Fibroblast of mammary gland (primary cell): ENCODE measurements at places on chromosomes 11 and 22.

- DNase-seq, result peak; percentile 26
Observed at GRCh38 chr11:90476442-90477007, 253.7 kb upstream of the CHORDC1 start.

DNA sequence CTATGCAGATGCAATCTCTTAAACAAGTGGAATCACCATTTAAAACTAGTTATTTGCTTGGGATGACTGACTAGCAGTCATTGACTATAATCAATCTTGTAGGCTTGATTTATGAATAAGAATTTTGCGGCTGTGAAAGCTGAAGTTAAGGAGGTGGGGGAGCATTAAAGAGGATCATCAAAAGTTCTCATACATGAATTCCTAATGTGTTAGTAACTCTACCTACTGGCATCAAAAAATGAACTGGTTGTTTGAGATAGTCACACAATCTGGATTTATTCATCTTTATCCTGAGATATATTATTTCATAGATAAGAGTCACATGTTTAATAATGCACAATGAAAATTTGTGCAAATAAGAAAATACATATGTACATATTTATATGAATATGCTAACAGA is 393.6 kb downstream of the LUZP2 start:
- no peak for DNase-seq

DNA sequence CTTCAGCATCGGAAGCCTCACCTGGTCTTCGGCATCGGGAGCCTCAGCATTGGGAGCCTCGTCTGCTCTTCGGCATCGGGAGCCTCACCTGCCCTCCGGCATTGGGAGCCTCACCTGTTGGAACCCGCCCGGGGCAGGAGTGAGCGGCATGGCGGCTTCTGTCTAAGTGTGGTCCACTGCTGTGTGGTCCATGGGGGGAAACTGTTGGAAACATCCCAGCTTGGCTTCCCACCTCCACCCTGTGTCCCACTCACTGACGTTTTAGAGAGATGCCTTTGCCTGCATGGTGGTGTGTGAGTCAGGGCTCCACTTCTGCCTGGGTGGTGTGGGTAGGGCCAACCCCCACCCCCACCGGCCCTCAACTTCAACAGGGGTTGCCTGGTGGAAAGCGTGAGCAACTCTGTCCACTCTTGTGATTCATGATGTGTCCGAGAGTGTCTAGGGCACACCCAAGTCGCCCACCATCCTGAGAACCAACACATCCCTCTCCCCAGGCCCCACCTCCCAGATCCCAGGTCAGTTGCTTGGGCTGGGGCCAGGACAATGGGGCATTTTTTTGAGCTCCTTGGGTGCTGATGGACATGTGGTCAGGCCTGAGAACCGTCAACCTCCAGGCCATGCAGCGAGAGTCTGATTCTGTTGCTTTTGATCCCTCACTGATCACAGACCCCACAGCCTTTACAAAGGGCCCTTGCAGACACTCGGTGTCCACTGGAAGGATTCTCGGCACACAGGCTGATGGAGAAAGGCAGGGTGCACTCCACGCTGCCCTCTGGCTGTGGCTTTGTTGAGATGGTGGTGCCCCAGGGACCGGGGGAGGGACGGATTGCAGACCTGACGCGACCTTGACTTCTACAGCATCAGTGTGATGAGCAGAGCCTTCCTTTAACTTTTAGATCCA is 406.7 kb downstream of the TBC1D22A start:
- DNase-seq, result peak; percentile 20

DNA sequence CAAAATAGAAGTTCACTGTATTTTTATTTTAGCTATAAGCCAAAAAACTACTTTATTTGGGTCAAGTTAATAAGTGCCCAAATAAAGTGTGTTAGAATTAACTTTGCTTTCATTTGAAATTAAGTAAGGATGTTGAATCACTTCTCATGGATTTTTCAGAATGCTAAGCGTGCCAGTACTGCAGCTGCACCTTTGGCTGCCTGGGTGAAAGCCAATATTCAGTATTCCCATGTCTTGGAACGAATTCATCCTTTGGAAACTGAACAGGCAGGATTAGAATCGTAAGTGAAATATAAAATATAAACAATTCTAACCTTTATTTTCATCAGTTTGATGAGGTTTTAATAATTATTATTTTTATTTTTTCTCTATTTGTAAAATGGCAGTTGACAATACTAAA is 113.6 kb downstream of the DYNC2H1 start:
- DNase-seq, result peak; percentile 34

- DNase-seq, result peak; percentile 63
Observed at GRCh38 chr11:43687120-43687791, 6.7 kb downstream of the HSD17B12 start.

DNA sequence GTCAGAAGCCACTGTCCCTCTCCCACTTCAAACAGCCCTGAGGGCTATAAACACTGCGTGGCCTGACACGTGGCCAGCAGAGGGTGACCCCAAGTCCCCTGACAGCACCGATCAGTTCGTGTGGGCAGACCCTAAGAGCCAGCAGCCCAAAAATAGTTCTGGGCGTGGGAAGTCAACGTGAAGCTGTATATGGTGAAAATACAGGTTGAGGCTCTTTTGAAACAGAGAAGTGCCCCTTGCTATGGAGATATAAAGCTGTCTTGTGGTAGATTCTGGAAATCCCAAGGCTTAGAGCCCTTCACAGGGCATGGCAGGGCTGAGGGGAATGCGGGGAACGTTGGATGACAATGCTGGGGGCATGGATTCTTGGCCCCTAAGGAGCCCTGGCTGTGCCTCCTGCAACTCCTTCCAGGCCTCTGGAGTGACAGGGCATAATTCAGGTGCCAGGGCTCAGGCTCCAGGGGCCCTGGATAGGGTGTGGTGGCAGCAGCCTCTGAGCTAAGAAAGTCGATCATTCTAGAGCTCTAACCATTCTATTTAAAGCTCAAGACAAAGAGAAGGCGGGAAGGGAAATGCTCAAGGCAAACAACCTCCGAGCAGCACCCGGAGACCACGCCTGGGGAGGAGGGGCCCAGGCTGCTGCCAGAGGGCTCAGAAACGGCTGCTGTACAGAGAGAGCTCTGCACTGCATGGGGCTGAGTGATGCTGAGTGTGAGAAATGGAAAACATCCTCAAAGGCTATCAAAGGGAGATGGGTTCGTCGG is 60.4 kb upstream of the CD5 start:
- no peak for DNase-seq

- DNase-seq, result no peak
Observed at GRCh38 chr11:96015906-96016565, 92.1 kb upstream of the MTMR2 start.

- peak; percentile 16 for DNase-seq
Observed at GRCh38 chr11:206526-207207, 532 bp downstream of the BET1L start.

- no peak for DNase-seq
Observed at GRCh38 chr22:27620367-27621154, 181.0 kb downstream of the MN1 start.

- no peak for DNase-seq
Observed at GRCh38 chr11:46330563-46331281, 16.5 kb upstream of the DGKZ start.

DNA sequence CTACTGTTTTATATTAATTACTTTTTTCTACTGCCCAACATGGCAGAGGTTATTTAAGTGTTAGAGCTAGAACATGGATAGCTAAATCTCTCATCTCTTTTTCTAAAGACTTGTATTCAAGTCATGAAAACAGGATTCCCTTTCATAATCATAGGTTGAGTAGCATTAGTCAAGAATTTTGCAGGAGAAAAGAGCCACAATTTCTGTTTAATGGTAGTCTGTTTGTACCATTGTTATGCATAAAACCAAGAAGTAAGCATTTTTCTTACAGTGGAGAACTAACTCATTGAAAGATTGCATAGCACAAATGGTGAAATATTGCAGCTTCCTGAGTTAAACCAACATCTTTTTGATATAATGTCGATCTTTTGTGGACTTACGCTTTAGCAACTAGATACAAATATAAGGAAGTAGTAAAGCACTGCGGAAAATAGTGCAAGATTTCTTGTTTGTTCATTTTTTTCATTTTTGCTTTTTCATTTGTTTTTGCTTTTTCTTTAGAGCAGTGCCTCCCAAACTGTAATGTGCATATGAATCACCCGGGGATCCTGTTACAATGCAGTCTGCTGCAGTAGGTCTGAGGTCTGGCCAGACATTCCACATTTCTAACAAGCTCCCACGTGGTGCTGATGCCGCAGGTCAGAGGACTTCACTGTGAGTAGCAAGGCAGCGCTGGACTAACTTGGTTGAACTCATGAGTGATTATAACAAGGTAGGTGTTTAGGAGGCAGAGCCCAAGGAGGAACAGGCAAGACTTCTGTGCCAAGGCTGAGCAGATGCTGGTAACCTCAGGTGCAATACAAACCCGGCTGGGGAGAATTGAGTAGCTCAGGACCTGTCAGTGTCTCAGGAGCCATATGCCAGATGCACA is 4.6 kb downstream of the ETS1 start:
- DNase-seq, result peak; percentile 94

- DNase-seq, result no peak
Observed at GRCh38 chr11:112525844-112526590, 265.4 kb upstream of the PLET1 start.

DNA sequence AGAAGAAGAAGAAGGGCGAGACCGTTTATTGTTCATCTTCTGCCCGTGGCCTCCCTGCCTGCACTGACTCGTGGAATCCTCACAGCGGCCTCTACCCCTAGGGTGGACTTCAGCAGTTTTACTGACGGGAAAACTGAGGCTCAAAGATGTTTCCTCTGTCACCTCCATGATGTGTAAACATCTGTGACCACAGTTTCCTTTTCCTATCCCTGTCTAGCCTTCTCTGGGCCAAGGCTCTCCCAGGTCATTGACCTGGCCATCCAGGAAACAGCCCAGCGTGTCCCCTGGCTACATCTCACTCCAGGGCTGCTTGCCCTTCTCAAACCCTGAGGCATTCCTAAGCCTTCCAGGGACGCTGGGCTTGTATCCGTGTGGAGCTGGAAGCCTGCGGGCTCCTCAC is 49.0 kb upstream of the GCAT start:
- DNase-seq, result no peak

GRCh38 chr11:17163736-17164135 is 44.0 kb downstream of the PIK3C2A start:
- no peak for DNase-seq

DNA sequence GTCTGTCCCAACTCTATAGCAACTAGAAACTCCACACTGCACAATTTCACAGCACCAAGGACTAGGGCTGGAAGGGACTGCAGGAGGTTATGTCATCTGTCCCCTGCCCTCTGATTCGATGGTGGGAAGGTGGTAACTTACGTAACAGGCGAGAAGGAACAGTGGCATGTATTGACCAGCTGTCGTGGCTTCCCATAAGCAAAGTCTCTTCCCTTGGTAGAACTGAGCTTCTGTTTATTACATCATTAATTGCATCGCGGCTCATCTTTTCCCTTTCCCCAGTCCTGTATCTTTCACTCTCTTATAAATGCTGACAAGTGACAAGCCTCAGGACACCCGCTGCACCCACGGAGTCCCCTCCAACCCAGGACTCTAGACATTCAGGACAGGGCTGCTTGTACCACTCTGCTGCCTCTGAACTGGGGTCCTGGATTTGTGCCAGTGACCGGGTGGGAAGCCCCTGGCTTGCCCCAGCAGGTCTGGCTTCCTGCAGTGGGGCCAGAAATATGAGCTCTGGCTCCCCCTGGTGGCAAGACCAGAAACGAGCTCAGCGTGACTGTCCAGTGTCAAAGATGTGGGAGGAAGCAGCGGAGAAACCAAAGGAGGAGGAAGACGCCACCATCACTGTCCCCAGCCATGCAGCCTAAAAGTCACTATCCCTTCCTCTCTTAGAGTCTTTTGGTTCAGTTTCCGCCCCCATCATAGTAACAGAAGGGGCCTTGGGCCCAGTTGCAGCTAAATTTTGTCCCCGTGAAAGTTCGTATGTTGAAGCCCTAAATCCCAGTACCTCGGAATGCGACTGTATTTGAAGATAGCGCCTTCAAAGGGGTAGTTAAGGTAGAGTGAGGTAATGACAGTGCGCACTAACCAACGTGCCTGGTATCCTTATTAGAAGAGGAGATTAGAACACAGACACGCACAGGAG is 84.5 kb downstream of the ISX start:
- peak; percentile 37 for DNase-seq

GRCh38 chr22:24834845-24835570 is 29.0 kb downstream of the SGSM1 start:
- DNase-seq, result peak; percentile 16

- DNase-seq, result no peak
Observed at GRCh38 chr22:35956850-35957249, 71.8 kb downstream of the RBFOX2 start.

- DNase-seq, result peak; percentile 77
Observed at GRCh38 chr11:112172362-112172994, 2.8 kb upstream of the BCO2 start.

- no peak for DNase-seq
Observed at GRCh38 chr22:46972901-46973831, 210.7 kb downstream of the TBC1D22A start.

DNA sequence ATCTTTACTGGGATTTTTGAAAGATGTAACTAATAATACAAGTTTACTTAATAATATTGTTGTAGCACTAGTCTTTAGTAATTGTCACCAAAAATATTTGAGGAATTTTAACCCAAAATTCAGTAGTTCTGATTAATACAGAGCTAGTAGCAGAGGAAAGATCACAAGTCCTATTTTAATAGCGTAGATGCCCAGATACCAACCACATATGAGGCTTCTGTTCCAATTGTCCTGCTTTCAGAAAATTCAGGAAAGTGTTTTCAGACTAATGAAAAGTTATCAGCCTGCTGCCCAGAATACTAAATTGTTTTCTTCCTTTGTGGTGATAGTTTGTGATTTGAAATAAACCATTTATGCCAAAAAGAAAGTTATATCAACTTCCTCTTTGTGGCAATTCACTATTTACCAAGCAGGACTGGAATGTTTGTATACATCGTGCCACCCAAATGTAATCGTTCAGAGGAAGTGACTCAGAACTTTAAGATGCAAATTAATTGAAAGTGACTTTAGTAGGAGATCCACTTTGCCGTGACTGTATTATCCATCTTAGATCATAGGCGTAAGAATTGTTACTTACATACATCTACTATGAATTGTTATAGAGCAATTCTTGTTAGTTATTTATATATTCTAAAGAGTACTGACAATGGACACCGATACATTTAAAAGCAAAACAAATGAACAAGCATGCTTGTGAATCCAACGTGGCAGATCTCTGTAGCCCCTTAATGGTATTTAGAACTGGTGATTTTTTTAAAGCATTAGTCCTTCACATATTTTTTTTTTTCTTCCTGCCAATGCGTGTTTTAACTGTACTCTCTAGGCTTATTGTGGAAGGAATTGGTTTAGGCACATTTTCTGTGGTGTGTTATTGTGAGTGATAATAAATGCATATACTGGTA is 231.0 kb downstream of the DDX10 start:
- DNase-seq, result peak; percentile 39

DNA sequence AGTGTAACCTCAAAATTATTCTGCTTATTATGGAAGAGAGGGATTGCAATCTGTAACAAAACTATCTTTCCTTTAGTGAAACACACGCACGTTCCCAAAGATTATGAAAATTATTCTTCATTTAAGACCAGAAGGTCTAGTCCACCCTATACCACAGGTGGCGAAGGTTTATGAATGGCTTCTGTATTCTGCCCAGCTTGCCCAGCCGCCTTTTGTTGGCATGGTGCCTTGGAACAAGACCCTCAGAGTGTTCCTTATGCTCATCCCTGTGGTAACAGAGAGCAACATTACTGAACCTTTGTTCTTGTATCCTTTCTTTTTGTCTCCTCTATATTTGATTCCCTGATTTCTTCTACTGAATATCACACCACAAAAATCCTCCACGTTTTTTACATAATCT is 116.4 kb downstream of the FAR1 start:
- DNase-seq, result no peak
